ENCODE measurements at places on chromosomes 13 and 19.

- DNase-seq: peak; percentile 18
These were observed at the start of gene FKRP for GRCh38 chr19:46745521-46746280. FKRP (plus strand) TSS chr19:46746057; CDS start chr19:46755451, 9,394 bp downstream.

GRCh38 chr19:30686826-30687566, 314.8 kb downstream of the ZNF536 start:
- no peak for DNase-seq

- peak; percentile 22 for DNase-seq
These were observed 182.6 kb upstream of the IRS2 start for GRCh38 chr13:109968876-109969577.

GRCh38 chr13:61778531-61778930, 362.9 kb upstream of the PCDH20 start:
- no peak for DNase-seq

All from fibroblast of skin of right biceps (primary cell).